ENCODE measurements at places on chromosomes 16 and 17.

- DNase-seq, result no peak
These were observed 178.2 kb downstream of the CHD9 start for GRCh38 chr16:53232826-53233529.

GRCh38 chr17:48023400-48024148, 14.0 kb downstream of the COPZ2 start:
- peak; percentile 22 for DNase-seq

DNA sequence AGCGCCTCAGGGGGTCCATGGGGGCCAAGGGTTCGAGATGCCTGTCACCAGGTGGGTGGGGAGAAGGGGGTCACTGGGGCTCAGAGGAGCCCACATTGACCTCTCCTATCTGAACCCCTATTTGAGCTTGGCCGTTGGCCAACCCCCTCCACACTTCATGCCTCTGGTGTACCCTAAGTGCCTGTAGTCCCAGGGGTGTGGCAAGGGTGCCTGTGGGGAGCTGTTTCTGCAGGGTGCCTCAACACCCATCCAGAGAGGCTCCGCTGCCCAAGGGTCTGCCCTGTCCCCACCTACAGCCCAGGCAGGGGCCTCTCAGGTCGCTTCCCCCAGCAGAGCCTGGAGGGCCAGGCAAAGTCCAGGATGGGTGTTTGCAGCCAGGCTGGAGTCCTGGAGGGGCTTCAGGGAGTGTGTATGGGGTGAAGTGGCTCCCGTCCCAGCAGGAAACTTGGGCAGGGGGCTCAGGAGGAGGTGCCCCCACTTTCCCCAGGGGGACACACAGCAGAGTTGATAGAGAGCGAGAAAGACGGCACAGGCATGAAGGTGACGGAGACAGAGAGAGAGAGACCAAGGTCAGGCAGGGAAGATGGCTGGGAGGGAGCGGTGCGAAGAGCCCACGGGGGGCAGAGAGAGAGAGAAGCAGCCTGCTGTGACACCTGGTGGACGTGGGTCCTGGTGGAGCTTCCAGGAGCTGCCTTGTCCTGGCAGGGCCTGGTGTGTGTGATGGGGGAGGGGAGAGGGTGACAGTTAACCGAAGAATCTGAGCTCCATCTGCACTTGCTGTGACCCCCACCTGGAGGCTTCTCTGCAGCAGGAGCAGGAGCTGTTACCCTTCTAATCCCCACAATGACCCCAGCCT, at the start of gene SEPTIN12:
Gene SEPTIN12 (minus strand): TSS at position 719 of the 856 bp plus-strand sequence. CDS start 700 bp downstream, at position 19.
- DNase-seq, result no peak

DNA sequence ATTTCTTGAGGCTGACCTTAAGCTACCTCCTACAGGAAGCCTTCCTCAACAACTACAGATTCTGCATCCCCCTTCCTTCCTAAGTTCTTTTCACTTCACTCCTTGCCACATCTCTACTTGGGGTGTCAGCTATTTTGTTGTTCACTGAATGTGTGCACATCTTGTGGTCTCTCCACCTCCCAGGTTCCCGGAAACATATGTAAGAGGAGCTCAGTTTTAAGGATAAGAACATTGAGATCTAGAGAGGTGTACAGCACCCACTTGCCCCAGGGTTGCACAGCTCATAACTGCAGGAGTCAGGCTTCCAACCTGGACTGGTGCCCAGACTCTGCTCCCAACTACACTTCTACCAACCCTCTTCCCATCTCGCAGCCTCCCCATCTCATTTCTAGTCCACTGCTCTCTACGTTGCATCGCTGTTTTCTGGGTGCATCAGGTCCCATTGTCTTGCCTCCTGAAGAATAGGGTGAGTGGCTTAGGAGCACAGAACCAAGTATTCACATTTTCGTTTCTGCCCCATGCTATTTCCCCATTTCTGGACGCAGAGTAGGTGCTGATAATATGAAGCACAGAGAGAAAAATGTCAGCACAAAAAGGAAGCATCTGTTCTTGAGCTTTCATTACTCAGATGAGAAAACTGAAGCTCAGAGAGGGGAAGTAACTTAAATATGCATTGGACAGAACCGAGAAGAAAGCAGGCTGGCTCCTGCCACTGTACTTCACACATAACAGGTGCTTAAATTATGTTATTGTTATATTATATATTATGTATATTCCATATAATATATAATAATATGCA, 292.0 kb upstream of the CCL2 start:
- DNase-seq, result no peak

GRCh38 chr17:83180996-83181481, 101.6 kb downstream of the METRNL start:
- no peak for DNase-seq

DNA sequence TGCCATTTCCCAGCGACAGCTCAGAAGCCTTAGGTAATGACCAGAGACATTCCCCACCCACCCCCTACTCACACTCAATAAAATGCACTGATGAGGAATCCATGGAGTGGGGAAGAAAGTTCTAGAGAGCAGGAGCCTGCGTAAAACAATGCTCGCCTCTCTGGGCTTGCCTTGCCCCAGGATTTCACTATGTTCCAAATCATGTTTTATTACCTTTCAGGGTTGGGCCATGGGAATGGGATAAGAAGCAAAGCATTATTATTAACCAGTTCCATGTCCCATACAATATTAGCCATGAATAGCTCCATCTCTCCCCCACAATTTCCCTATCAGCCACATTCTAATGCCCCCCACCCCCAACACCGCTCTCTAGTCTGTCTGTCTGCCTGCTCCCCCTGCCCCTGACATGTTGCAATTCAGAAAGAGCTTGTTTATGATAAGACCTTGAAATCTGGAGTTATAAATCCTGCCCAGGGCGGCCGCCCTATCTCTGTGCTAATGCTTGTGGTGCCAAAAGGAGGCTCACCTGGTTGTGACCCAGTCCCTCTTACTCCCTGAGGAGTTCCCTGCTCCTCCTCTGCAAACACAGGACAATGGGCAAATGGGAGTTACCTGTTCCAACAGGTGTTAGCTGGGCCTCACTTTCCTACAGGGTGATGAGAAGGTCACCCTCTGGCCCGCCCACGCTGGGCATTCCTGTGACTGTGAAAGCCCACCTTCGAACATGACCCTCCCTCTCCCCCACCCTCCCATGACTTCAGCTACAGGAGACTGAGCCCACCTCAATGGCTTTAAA, 28.0 kb upstream of the DDX52 start:
- DNase-seq, result no peak

DNA sequence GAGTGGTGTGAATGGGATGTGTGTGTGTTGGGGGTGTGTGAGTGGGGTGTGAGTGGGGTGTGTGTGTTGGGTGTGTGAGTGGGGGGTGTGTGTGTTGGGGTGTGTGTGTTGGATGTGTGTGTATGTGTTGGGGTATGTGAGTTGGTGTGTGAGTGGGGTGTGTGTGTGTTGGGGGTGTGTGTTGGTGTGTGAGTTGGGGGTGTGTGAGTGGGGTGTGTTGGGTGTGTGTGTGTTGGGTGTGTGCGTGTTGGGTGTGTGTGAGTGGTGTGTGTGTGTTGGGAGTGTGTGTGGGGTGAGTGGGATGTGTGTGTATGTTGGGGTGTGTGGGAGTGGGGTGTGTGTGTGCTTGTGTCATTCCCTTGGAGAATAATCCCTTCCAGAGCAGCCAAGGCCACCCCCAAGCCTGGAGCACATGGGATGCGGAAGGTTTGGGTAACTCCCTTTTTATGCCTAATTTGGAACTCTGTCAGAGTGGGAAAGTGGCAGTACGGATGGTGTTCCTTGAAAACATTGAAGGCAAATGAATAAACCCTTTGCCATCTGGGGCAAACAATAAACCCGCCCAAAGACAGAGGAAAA, 14.3 kb downstream of the RNF213 start:
- no peak for DNase-seq

DNA sequence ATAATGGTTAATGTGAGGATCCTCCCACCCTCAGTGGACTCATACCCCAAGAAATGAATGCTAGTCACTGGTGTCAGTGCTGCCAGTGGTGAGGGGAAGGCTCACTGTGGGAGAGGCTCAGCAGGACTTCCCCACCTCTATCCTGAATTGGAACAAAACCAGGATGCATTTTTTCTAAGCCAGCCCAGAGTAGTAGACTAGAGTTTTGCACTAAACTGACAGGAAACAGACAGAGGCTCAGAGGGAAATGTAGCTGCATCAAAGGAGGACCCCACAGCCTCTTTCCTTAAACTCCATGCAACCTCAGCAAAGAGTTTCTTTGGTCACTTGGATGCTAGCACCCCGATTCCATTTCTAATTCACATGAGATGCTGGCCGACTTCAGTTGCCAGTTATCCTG, 10.7 kb upstream of the SKAP1 start:
- no peak for DNase-seq

GRCh38 chr17:63973930-63974593, 1.3 kb upstream of the SCN4A start:
- DNase-seq, result no peak

DNA sequence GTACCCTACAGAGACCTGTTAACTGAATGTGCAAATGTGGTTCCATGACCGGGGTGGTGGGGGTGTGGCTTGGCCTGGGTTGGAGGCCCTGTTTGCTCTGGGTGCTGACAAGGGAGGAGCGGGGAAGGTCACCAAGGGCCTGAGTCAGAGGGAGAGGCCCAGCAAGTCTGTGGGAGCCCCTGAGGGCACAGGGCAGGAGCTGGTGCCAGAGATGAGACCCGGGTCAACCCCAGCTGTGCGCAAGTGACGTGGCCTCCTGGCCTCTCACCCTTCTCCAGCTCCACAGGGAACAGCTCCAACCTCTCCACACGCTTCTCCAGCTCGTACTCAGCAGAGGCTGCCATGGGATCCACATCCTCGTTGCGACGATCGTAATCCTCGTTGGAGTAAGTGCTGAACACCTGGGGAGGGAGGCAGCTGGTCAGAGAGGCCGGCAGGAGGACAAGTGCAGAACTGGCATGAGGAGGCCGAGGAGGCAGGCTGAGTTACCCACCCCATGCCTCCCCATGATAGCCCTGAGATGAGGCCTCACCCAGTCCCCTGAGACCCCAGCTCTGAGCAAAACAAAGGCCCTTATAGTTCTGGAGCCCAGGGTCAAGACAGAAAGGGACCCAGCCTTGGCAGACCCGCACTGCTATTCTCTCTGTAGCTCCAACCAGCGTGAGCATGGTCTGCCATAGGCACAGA, 5.5 kb downstream of the PPP1R9B start:
- DNase-seq, result no peak

- DNase-seq, result no peak
These were observed 16.6 kb downstream of the COPS3 start for GRCh38 chr17:17264430-17264829.

- DNase-seq, result no peak
These were observed 415.0 kb downstream of the CA10 start for GRCh38 chr17:51743477-51743876.

- no peak for DNase-seq
These were observed 12.4 kb upstream of the CACNG4 start for GRCh38 chr17:66952031-66952524.

- DNase-seq, result no peak
These were observed 54.2 kb upstream of the IL34 start for GRCh38 chr16:70592106-70592571.

DNA sequence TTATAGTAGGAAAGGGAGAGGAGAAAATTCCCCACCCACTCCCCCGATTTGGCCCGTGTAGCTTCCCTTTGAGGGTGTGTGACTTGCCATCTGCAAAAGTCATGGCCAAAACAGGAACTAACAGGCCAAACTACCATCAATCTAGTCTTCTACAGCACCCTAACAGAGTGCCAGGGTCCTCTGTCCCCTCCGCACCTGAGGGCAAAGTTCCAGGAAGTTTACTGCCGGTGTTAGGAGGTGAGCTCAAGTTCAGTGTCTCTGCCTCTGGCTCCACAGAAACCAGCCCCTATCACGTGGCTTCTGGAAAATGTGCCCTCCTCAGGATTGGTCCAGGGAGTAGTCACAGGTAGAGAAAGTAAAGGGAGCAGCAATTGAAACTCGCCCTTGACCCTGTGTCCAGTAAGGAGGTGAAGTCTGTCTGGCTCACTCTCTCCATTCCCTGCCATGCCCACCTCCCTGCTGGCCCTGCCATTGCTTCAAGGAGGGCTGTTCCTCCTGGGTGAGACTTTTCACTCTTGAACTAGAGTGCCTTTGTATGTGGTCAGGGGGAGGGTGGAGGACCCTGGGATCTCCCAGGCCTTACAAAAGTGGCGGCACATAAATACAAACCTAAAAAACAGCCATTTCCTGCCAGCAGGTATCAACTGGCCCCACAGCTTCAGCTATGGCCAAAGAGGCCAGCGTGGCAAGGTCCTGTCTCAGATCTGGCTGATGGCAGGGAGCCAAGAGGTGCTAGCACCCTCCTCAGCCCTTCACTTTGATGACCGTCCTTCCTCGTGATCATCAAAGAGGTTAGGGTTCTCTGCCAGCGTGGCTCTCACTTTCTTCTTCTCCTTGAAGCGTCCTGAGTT, 5.3 kb downstream of the PRR15L start:
- no peak for DNase-seq

DNA sequence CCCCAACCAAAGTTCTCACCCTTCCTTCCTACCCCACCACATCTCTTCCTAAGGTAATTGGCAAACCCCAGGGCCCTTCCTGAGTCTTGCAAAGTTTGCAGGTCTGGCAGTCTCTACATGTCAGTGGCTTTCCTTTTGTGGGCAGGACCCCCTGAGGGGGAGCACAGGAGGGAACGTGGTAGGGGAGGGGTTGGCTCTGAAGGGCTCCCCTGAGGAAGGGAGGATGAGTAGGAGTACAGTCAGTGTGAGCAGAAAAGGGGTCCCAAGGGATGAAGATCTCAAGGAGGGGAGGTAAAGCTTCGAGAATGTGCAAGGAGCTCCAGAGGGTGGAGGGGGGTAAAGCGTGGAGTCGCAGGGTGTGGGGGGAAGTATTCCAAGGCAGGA, 206.9 kb downstream of the RAB11FIP4 start:
- no peak for DNase-seq

DNA sequence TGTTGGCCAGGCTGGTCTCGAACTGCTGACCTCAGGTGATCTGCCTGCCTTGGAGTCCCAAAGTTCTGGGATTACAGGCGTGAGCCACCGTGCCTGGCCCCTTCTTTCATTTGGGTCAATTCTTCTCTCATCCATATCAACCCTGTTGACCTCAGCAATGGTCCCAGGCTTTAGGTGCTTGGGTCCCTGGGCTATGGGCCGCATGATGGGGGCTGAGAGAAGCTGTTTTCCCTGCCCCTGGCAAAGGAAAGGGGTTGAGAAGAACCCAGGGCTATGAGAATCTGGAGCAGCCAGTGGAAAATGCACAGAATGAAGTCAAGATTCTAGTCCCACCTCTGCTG, 90.2 kb upstream of the TOB1 start:
- DNase-seq, result no peak

DNA sequence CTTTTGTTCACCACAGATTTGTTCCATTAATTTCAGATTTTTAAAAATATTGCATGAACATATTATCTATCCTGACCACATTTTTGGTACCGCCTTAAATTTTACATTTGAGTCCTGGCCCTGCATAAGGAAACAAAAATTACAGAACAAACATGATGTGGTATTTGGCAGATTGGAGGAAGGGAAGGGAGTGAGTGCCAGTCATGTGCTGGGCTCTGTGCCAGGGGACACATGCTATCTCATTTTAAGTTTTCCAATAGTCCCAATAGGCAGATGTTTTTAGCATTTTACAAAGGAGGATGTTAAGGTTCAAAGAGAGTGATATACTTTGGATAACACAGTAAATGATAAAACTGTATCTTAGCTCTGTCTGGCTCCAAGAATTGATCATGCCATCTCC, 185.1 kb downstream of the CDK5R1 start:
- DNase-seq, result no peak
